ENCODE measurements at places on chromosomes 5 and 9. TPM values are rescaled to one million over a fixed set of nuclear protein-coding genes. Genes with fewer than 3 reads are reported as not detected.

Gene PTGR1
- 15.9 TPM for total RNA-seq

Gene PCDHB5
- total RNA-seq: 0.32 TPM

Gene C1QTNF2
- not detected for total RNA-seq

Gene HSPA4
- total RNA-seq: 55.2 TPM

Gene EQTN
- total RNA-seq: not detected

Gene ENC1
- 32.2 TPM for total RNA-seq

Gene FAM78A
- 5.3 TPM for total RNA-seq

Gene SURF4
- total RNA-seq: 341 TPM

Gene PCDHGA7
- 0.65 TPM for total RNA-seq

Gene TLX3
- total RNA-seq: not detected

Measured in bladder microvascular endothelial cell (primary cell).